HFF-Myc (cell line): ENCODE measurements at places on chromosomes 2 and 18.

- no peak for DNase-seq
These were observed 40.9 kb upstream of the MBP start for GRCh38 chr18:77173275-77174030.

DNA sequence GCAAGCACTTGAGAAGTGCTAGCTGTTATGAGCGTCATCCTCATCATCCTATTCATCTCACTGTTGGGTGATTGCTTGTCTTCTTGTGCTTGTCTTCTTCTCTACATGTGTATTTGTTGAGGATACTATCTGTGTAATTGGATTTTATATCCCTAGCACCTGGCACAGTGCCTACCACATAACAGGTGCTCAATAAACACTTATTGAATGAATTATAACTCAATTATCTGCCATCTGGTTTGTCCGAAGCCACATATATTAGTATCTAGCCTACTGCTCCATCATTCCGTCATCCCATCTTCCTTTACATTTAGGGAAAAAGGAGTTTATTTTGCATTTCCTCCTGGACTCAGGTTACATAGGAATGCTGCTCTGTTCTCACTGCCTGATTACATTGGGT lies 330.4 kb upstream of the ETAA1 start:
- no peak for DNase-seq

GRCh38 chr2:62774555-62775366 lies 69.2 kb downstream of the EHBP1 start:
- peak; percentile 32 for DNase-seq

- DNase-seq = no peak
These were observed 280.0 kb downstream of the EXOC6B start for GRCh38 chr2:72545790-72546189.

GRCh38 chr2:72982219-72982618 lies 64.9 kb downstream of the EMX1 start:
- no peak for DNase-seq

DNA sequence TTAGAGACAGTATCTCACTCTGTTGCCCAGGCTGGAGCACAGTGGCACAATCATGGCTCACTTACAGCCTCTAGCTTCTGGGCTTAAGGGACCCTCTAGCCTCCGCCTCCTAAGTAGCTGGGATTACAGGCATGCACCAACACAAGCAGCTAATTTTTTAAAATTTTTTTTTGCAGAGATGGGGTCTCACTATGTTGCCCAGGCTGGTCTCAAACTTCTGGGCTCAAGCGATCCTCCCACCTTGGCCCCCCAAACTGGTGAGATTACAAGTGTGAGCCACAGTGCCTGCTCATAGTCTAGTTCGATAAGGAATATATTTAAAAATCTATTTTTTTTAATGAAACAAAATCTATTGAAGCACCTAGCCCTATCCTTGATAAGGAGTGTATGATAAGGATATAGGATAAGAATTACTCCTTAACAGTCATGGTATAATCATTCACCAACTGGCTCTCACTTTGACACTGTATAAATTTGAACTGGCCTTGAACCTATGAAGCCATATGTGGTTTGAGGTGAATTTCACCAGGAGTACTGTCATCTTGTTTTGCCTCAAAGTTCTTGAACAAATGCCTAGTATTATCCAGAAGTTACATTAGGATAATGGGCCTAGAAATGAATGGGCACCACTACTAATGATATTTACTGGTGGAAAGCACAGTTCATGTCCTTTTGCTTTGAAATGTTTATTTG lies 71.1 kb downstream of the EXOC6B start:
- DNase-seq = no peak

- DNase-seq = no peak
These were observed 4.8 kb downstream of the MC2R start for GRCh38 chr18:13910501-13910900.
